Tibial artery (tissue), 4 donors: ENCODE measurements at places on chromosomes 16 and 17.

DNA sequence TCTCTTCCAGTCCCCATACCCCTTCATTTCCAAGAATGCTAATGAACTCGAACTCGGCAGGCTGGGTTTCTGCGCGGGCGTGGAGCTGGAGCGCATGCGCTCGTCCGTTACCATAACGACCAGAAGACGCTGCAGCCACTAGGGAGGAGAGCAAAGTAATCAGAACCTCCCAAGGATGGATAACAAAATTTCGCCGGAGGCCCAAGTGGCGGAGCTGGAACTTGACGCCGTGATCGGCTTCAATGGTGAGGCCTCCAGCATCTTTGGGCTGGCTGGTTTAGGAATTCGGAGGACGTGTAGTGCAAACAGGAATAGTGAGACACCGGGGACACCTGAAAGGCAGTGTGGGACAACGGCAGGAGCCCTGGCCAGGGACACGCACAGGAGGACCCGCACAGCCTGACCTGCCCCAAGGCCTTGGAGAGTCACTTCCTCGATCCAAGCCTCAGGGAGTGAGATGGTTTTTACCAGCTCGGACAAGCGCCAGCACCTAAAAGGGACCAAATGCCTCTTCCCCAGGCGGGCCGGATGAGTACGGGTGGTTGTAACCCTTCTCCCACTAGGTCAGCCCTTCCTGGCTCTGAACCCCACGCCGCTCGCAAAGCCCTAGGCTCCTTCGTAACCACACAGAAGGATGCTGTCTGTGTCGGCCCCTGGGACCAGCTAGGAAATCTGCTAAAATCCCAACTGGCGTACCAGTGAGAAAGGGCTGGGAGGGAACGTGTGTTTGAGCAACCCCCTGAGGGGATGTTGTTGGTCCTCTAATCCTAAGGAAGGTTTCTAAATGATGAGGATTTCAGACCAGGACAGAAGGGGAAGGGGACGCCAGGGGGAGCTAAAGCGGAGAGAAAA is at the start of gene CFAP52:
CFAP52 (plus strand) TSS at position 122 of the 852 bp plus-strand sequence; CDS start at position 176, 54 bp downstream.
- DNase-seq: peak; percentile 86

DNA sequence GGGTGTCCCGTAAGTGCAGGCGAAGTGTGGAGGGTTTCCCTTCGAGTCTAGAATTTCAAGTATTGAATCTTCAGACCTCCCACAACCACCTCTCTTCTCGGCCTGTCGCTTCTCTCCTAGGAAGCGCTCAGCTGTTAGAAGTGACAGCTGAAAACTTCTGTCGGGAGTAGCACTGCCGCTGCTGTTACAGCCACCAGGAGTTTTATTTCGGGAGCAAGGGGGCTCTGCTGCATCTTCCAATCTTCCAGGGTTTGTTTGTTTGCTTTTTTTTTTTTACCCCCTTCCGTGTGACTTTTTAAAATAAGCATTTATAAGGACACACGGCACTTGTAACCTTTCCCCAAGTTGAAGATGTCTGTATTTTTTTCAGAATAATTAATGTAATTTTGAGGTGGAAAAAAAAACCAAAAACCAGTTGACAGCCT is 767 bp downstream of the RPS6KB1 start:
- DNase-seq: no peak

DNA sequence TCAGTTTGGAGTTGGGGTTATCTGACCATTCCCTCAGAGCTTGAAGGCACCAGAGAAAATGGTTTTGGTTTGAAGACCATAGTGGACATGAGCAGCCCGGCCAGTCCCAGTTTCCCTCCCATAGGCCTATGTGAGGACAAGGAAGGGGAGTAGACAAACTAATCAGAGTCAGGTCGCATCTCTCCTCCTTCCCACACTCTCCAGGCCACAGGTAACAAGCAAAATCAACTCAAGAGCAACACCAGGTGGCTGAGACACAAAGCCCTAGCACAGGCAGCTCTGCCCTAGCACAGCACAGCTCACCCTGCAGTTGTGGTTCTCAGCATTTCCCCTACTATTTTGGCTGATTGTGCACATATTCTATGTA is 7.2 kb downstream of the SUPT4H1 start:
- DNase-seq: no peak

DNA sequence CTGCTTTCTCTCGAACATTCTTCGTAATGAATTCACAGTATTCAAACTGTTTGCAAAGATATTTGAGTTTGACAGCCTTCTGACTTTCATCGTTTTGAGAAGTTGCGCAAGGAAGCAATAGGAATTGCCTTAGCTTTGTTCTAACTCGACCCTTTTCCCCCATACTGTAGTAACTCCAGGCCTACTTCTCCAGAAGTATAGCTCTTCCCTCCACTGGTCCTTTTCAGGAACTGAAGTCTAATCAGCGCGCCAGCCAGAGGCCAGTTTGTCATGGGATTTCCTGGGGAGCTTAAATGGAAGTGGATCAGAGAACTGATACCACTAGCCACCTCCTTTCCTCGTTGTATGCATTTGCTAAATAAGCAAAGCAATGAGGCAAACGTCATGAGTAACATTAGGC is 27.9 kb downstream of the CDR2 start:
- no peak for DNase-seq

DNA sequence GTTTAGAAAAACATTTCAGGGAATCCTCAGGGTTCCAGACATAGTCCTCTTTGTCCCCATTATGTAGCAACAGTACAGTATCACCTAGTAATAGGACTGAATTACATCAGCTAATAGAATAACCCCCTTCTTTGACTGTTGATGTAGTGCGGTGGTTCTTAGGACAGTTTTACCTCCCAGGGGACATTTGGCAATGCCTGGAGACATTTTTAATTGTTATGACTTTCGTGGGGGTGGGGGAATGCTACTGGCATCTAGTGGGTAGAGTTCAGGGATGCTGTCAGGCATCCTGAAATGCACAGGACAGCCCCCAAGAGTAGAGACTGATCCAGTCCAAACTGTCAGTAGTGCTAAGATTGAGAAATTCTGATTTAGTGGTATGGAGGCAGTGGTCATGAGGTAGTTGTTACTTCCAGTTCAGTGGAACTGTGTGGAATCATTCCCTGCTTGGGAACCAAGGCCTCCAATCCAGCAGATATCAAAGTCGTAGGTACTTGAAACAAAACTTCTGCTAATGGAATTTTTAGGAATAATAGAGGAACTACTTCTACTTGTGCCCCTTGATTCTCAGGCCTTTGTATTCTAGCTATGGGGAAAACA is 20.3 kb downstream of the NF1 start:
- DNase-seq: no peak

DNA sequence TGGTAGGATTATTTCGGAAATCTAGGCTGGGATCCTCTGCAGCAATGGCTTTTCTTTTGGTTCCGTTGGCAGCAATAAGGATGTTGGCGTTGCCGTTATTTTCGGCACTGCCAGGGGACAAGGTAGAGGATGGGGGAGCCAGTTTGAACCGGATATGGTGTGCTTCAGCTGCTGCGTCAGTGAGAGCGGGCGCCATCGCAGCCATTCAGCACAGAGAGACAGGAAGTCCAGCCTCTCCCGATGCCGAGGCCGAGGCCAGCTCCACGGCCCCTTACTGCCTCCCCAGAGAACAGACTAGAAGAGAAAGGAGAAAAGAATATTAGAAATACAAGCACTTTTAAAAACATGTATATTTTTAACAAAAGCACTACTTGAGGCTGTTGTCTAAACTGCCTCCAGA is 21.3 kb downstream of the KANSL1 start:
- DNase-seq: no peak

GRCh38 chr16:83785455-83785854 is 22.3 kb upstream of the HSBP1 start:
- DNase-seq: no peak

DNA sequence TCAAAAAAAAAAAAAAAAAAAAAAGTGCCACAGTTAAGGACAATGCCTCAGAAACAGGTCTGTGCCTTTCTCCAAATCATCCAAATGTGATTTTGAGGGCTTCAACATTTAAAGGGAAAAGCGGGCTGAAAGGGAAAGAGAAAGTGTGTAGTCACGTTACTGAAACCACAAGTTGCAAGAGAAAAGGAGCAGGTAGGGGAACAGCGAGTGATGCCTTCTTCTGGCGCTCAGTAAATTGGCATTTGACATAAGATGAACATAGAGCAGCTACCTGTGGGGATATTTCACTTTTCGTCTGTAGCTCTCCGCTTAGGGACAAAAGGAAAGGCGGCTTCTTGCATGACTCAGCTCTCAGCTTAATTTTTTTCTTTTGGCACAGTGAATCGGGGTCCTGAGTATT is 11.1 kb downstream of the CMTM2 start:
- DNase-seq: no peak

DNA sequence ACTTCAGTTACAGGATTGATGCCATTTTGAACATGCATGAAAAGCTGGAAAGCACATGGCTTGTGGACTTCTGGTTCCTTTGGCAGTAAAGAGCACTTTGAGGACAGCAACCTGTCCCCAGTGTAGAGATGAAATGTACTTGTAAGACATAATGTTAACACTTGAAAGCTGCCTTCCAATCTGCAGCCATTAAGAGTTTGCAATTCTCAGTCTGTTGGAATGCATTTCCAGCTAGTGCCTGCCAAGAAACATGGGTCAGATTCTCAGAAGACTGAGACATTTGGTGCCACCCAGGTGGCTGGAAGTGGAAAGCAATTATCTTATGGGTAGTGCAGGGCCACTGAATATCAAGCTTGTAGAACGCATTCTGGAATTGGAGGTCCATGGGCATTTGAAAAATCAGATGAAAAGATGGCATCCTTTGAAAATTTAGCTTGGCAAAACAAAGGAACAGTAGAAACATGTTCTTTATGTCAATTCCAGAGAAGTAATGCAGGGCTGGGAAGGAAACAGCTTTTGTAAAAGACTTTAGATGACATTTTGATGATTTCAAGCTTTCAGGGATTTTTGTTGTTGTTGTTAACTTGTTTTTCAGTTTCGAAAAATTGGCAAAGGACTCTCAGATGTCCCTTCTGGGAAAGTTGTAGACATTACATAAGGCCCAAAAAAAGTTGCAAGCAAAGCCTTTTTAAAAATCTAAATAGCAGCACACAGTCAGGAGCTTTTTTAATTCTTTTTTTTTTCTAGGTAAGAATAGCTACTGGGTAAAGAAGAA is 147.0 kb downstream of the ABCA8 start:
- no peak for DNase-seq

GRCh38 chr17:17096438-17097178 is 54.4 kb downstream of the MPRIP start:
- DNase-seq: peak; percentile 91

DNA sequence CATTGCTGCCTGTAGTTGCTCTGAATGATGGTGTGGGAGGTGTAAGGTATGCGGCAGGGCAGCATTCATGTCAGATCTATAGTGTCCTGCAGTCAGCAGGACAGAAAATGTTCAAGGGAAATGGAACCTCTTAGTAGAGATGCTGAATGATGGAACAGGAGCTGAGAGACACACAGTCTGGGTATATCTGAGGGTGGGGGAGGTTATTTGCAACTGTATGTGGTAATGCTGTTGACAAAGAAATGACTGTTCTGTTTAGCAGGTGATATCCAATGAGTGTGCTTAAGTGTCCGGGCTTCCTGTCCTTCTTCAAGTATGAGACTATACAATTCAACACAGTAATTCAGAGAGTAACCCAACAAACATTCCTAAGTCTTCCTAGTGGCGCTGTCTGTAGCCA is 46.6 kb downstream of the STH start:
- no peak for DNase-seq

- DNase-seq: no peak
Measured at GRCh38 chr16:74224828-74225612, 71.6 kb upstream of the PSMD7 start.

DNA sequence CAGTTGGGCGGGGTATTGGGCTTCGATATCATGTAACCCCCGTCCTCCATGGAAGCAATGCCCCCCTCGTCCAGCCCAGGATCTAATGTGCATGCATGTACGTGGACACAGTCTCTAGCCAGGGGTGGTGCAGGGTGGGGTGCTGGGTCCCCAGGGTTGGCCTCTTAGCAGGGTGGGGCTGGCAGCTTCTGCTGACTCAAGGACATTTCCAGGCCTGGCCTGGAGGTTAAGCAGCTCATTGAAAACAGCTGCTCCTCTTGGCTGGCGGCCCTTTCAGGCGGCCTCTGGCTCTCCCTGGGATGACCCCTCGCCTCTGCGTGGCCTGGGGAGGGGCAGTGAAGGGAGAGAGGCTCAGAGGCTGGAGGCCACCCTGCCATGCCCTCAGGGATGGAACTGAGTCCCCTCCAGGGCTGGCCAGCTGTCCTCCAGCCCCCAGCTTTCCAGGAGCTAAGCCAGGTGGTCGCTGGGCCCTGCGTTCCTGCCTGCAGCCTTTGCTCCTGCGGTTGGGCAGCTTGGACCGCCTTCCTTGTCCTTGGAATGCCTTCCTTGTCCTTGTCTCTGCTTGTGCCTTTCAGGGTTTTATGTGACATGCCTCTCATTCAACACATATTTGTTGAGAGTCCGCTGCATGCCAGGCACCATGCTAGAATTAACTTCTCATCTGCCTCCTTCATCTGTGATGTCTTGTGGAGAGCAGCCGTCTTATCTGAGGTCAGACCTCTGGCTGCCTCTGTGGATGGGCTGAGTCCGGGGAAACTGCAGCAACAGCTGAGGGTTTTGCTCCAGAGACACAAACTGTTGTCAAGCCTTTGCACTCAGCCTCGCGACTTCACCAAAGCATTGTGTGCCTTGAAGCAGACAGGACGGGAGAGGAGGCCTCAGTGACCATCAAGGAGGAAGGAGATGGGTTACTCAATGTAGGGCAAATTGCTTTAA is 26.6 kb downstream of the MRC2 start:
- DNase-seq: peak; percentile 44

DNA sequence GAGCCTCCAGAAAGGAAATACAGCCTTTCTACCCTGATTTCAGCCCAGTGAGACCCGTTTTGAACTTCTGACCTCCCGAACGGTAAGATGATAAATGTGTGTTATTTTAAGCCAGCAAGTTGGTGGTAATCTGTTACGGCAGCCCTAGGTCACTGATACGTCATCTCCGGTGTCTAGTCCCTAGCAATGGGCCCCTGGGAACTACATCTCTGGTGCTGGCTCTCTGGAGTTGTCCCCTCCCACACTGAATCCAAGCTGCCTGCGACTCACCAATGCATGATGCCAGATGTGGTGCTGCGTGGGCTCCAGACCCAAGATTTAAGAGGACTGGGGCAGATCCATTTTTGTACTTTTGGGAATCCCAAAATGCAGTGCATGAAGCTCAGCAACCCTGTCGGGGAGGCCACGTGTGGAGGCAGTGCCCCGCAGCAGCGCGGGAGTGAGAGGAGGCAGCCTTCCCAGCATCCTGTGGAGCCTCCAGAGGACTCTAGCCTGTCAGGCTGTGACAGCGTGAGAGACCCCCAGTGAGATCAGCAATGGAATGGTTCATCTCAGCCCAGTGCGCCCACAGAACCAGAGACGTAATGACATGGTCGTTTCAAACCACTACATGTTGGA is 43.6 kb upstream of the USP7 start:
- DNase-seq: no peak

GRCh38 chr16:8929086-8929748 is 34.5 kb downstream of the USP7 start:
- DNase-seq: no peak

GRCh38 chr17:82743344-82744219 is 8.2 kb downstream of the FN3K start:
- no peak for DNase-seq
